ENCODE measurements at places on chromosomes 1 and 21.

- no peak for DNase-seq
Observed at GRCh38 chr1:203937678-203938330, 76.4 kb downstream of the SNRPE start.

GRCh38 chr1:36352125-36352909 lies 28.9 kb upstream of the EVA1B start:
- no peak for DNase-seq

- DNase-seq, result no peak
Observed at GRCh38 chr1:151294742-151295462, 12.8 kb downstream of the ZNF687 start.

DNA sequence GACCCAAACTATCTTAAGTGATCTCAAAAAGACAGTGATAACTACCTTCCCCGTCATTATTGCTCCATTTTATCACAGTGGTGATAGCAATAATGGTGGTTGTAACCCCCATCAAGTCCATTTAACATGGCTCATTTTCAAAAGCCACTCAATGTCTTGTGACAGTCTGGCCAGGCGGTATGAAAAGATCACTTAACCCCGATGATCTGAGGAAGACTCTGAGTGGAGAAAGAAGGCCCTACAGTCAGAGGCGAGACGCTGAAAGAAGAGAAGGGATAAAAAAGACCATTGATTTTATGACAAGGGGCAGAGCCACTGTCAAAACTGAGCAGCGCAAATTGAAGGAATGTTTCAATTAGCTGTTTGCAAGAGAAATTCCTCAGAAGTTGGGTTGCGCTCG lies 417.2 kb upstream of the PBX1 start:
- no peak for DNase-seq

DNA sequence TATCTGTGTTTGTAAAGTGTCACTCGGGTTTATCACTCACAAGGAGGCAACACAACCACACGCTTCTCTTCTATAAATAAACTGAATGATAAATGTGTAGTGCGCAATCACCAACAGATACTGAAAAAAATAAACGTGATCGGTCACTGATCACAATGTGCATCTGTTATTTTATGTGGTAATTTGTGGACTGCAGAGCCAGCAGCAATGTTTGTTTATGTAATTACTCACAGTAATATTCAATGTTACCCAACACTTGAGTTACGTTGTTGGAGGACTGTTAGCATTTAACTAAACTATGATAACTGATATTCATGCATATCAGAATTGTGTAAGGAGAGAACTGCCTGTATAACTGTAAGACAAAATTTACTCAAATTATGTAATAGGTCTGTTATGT lies 129.6 kb downstream of the USH2A start:
- DNase-seq, result no peak
